NCI-H446 (cell line): ENCODE measurements at places on chromosomes 4 and X.
A peak's percentile ranks its signal among the peaks of the same experiment; 100 is the strongest.

DNA sequence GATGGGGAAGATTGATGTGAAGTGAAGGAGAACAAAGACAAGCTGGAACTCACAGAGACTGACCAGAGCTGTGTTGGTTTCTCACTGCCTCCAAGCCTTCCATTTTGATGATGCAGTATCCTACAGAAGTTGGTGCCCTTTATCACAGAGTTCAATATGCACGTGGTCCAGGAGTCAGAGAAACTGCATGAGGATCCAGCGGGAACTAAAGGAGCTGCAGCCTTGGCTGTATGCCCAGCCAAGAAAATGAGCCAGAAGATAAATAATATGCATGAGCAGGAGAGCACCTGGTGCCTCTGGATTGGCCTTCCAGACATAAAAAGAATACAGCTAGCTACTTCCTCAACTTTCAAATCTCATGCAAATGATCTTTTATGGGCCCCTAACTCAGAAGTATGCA, 44.3 kb upstream of the DCLK2 start:
- DNase-seq = peak; percentile 81

- no peak for DNase-seq
Observed at GRCh38 chr4:106893903-106894302, 142.2 kb downstream of the DKK2 start.

- DNase-seq = no peak
Observed at GRCh38 chr4:62232814-62233213, 1032.7 kb downstream of the ADGRL3 start.

GRCh38 chrX:10112510-10112909, 44.3 kb upstream of the CLCN4 start:
- DNase-seq = no peak

GRCh38 chr4:28228561-28229491, 1368.2 kb downstream of the STIM2 start:
- DNase-seq = no peak

DNA sequence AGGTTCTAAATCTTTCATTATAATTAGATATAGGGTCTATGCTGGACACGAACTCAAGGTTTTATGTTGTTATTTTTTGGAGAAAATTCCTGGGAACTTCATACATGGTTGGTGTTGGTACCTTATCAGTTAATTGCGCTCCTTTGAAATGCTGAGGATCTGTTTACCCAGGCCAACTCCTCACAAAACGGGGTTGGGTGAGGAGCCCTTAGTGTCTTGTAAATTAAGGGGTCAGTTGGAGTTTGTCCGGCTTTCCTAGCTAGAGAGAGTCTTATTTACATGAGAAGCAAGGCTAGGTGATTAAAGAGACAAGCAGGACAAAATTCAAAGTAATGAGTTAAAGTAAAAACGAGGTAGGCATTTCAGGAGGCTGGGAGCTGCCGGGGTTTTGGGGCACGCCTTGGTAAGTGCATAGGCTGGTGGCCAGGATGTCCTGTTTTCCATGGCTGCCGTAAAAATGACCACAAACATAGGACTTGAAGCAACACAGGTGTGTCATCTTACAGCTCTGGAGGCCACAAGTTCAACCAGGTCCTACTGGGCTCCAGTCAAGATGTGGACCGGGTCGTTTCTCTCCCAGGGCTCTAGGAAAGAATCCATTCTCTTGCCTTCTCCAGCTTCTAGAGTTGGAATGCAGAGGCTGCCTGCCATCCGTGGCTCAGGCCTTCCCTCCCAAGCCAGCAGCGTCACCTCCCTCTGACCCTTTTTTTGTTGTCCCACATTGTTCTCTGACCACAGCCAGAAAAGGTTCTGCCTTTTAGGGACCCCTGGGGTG, 19.8 kb downstream of the PSAPL1 start:
- DNase-seq = no peak

DNA sequence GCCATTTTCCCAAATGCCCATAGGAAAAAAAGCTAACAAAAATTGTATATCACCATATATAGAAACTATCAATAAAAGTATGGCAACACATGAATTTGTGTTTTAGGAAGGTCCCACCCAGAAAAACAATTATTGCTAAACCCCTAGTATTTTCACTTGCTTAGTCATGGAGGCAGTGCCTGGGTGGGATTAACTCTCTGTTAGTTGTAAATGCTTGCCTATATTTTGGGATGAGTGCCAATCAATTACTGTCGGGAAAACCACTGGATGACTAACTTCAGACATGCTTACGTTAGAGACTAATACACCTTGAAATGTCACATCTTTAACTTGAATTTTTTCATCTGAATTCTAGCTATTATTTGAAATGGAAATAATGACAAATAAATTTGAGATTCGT, 33.9 kb downstream of the TMPRSS11A start:
- DNase-seq = no peak

GRCh38 chr4:138334346-138335016, 92.3 kb upstream of the SLC7A11 start:
- no peak for DNase-seq

GRCh38 chr4:87073199-87074120, 138.6 kb downstream of the AFF1 start:
- DNase-seq = peak; percentile 36

GRCh38 chr4:55363691-55364351, 17.8 kb downstream of the SRD5A3 start:
- DNase-seq = no peak

DNA sequence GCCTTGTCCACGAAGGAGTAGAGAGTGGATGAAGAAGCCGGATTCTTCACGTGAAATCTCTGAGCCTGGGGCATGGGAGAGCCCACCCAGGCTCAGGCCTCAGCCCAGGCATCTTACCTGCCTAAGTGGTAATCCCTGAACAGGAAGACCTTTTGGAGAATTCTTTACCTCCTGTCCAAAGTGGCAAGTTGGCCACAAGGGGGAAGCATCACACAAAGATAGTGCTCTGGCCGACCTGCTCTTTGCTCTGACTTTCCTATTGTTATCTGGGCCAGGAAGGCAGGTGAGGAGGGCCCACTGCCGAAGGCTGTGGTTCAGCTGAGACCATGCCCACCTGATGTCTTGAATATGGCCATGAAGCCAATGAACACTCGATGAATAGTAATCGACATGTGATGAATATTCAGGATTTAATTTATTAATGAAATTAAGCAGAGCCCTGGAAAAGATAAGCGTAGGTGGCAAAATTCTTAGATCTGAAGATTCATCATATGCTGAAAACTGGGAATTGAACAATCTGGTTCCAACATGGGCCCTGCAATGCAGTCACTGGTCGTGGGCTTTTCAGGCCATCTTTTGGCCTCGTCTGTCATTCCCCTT, 93.8 kb downstream of the PDGFRA start:
- DNase-seq = peak; percentile 15

DNA sequence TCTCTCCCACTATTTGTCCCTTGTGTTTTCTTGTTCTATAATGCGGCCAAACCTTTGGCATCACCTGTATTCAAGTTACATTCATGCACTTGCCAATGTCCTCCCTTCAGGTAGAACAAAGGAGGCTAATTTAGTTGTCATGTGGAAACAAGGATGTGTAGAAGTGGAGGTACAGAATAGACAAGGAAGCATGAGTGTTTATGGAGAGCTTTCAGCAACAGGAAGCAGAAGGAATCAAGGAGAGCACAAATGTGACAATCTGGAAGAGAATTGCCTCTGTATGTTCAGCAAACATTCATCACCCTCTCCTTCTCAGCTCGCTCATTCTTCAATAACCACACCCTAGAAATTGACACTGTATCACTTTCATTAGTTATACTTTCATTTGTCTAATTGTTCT, 103.4 kb downstream of the SLC7A11 start:
- no peak for DNase-seq

DNA sequence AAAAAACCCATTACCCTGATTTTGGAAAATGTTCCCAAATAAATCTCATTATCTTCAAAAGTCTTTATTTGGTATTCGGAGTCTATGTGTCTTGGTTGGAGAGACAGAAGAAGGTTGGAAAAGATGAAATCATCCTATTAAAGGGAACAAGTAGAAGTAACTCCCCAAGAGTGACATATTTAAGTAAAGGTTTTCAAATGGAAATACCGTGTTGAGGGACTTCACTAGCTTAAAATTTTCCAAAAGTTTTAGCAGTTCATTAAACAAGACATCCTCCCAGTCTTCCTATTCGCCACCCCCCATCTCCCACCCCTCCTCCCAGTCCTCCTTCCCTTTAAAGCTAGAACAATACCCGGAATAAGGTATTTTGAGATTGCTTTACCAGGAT, 62.7 kb upstream of the CCDC160 start:
- no peak for DNase-seq

- no peak for DNase-seq
Observed at GRCh38 chr4:156547439-156547838, 424.2 kb downstream of the PDGFC start.

DNA sequence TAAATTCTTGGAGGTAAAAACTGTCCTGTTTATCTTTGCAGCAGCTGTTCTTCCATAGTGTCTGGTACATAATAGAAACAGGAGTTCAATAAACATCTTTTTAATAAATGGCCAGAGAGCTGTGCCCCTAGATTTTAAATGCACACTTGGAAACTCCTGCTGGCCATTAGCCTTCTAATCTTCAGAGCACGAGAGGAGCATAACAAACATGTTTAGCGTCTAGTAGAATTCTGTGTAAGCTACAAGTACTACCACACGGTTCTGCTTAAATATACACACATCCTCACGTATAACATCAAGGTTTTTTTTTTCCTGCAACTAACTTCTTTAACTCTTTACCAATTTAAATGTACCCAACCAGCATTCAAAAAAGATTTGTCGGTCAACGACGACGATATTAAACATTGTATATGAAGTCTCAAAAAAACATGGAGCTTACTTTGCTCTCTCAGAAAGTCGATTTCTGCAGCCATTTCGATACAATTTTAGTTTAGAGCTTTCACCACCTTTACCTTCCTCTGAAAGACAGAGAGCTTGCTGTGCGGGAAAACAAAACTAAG, 628 bp downstream of the SCLT1 start:
- no peak for DNase-seq

- no peak for DNase-seq
Observed at GRCh38 chrX:37425370-37425769, 76.2 kb downstream of the PRRG1 start.

- no peak for DNase-seq
Observed at GRCh38 chrX:119809185-119809666, 17.8 kb upstream of the RPL39 start.

DNA sequence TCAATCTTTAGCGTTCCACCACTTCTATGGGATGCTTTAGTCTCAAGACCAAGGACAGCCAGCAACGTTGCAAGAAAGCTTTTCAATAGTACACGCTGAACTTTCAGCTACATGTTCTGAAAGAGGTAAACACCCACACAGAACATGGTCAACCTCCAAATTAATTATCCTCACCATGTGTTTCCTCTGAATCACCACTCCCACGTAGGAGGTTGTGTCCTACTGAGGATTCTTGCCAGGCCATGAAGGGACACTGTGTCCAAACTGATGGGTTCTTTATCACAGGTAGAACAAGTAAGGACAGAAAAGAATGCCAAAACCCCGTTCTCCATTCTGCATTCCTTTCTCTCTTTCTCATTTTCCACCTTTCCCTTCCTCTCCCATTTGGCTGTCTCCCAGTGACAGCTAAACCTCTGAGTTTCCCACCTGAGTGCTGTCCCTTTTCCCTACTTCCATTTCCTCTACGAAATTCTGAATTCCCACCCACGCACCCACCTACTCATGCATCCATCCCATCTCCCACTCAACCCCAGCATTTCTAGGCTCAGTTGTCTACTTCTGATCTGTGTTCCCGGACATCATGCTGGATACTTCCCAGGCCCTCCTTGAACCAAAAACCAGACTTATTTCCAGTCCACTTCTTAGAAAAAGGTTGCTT, 29.0 kb upstream of the GPM6B start:
- DNase-seq = no peak

DNA sequence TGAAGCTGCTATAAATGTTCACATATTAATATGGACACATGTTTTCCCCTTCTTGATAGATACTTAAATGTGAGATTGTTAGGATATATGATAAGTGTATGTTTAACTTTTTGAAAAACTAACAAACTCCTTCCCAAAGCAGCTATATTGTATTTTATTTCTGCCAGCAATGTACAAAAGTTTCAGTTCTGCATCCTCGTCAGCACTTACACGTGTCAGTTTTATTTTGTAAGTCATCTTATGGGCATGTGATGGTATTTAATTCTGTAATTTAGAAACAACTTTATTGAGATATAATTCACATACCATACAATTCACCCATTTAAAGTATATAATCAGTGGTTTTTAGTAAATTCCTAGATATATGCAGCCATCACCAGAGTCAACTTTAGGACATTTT, 31.6 kb downstream of the RAPGEF2 start:
- DNase-seq = no peak

GRCh38 chr4:152817331-152817730, 37.6 kb downstream of the ARFIP1 start:
- no peak for DNase-seq

GRCh38 chr4:15836362-15836761, 58.2 kb downstream of the CD38 start:
- no peak for DNase-seq

DNA sequence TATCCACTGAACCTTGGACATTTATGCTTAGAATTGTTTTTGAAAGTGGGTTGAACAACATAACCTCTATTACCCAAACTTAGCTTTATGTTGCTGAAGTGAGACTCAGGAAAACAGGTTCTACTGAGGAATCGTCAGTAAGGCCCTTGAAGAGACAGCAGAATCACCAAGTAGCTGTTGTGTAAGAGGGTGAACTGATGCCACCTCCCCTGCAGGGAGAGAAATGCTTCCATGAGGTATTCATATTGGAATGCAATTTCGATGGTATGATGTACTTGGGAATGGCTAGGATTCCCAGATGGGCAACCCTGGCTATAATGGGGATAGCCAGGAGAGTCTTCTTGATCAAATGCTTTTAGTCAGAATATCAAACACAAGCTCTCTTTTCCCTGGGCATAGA, 4.1 kb upstream of the SCRG1 start:
- no peak for DNase-seq

DNA sequence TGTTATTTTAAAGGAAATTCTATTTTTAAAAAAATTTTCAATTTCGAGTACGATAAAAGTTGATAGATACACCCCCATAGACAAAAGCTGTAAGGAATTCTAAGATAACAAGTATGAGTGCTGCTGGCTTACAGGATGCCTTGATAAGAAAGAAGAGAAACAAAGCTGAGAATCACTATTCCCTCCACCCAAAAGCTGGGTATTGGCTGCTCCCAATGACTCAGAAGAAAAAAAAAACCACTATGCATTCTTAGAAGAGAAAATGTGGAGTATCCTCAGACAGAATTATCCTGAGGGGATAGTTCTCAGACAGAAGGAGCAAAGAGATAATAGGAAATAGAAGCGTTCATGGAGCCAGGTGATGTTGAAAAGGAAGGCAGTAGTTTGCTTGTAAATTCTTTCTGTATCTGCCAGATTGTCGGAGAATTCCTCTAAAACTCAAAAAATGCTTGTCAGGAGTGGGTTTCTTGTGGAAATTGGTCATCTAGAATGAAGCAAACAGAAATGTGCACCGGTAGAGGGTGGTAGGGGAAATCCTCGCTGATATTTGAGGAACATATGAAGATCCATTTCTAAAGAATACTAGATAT, 217.5 kb upstream of the ADAMTS3 start:
- DNase-seq = no peak

GRCh38 chr4:120765260-120765680, 157.3 kb downstream of the PRDM5 start:
- no peak for DNase-seq
